AG10803 (cell line): ENCODE measurements at places on chromosomes 11 and 22.

DNA sequence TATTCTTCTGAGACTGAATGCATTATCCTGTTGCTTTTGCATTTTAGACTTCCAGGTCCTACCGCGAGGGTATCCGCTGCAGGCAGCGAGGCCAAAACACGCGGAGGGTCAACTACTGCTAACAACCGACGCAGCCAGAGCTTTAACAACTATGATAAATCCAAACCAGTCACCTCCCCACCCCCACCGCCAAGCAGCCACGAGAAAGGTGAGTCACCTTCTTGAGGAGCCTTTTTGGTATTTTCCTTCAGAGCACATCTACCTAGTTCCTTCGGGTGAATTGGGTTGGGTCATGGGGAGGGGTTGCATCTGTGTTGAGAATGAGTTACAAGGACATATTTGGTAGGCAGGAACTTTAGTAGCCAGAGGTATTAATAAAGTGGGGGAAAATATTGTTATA, 179.8 kb downstream of the NAV2 start:
- DNase-seq, result no peak

GRCh38 chr11:7599209-7599608, 74.1 kb downstream of the CYB5R2 start:
- DNase-seq, result no peak

DNA sequence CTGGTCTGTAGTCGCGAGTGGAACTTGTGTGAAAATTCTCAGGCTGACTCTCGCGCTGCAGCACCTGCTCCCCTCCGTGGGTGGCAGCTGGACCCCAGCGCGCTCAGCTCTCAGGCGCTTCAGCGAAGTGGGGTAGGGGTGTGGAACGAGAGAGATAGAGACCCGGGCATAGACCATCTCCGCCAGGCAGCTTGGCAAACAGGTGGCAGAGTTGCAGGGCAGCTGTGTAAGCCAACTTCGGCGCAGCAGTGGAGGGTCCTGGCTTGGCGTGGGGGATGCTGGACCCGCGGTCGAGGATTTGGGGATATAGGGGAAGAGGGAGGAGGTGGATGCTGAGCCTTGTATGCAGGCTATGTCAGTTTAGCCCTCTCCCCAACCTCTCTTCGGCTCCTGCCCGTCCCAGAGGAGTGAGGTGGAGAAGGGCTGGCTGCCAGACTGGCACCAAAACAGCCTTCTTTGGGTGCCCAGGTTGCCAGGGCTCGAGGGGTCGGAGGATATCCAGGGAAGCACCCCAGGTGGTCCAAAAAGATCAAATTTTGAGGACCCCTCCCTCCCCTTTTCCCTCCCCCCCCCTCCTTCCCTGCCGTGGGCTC, 746 bp upstream of the CALCB start:
- no peak for DNase-seq

GRCh38 chr11:61954851-61955421, 4.8 kb downstream of the BEST1 start:
- DNase-seq, result peak; percentile 89

DNA sequence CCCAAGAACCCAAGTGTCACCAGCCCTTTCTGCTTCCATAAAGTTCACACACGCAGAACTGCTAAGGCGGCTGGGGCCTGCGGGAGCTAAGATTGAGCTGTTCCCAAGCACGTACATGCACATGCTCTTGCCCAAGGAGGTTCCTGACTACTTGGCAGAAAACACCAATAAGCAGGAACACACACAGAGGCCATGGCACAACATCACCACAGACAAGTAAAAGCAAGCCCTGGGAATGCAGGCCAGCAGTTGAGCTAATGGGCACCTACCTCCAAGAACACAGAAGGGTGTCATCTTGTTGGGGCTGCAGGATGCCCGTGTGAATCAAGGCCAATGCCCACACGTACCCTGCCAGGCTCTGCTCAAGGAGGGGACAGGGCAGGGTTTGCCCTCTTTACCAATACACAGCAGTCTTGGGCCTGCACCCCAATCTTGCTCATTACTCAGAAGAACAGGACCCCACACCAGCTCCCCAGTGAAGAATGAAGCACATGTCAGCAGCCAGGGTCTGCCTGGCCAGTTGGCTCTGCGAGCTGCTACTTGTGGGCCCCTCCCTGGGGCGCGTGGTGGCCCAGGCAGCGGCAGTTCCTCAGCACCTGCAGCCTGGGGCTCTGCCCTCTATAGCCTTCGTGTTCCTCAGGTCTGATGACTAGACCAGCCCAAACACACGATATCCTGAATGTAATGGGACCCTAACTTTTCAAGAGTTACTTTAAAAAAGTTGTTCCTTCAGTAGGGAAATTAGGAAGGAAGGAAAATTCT, 32.3 kb upstream of the CYP2D6 start:
- DNase-seq, result no peak

DNA sequence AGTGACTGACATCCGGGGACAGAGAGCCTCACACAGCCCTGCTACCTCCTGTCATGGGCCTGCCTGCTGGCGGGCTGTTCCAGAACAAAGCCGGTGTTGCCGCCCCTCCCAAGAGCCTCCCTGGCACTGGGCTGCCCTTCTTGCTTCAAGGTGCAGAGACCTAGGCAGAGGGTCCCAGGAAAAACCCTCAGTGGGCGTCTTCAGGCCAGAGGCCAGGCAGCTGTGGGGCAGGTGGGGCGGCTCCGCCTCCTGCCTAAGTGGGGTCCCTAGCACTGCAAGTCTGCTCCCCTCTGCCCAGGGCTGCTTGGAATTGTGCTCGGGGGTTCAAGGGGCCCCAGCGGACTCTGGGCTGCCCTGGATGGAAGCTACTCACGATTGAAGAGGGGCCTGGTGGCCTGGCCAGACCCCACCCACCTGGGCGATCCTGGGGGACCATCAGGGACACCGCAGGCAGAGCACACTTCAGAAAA, 20.4 kb upstream of the GNB1L start:
- DNase-seq, result no peak

GRCh38 chr11:128328955-128329551, 258.3 kb downstream of the ETS1 start:
- DNase-seq, result no peak

DNA sequence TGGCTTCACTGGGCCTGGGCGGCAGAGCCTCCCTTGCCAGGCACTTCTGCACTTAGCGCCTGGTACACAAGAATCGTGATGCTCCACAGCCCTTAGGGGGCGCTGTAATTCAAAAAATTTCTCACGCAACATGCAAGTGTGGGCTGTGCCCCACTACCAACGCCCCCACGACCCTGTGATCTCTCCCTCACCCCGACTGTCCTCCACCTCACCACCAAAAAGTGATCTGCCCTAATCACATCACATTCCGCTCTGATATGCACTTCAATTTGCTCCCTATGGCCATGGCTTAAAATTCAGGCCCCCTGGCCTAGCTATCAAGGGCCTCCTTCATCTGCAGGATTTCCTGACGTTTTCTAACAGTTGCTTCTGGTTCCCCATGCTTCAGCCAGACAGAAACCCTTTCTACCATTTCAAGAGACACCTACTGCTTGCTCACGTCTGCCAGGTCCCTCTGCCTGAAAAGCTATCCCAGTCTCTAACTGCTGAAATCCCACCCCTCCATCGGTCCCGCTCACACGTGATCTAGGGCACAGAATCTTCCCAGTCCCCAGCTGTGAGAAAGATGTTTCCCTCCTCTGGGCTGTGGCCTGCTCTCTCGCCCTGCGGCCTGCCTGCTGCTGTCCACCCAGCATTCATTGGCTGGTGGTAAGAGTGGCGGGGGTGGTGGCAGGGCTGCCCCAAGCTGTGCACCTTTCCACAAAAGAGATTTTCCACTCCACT, 27.9 kb upstream of the LRRC32 start:
- no peak for DNase-seq

GRCh38 chr11:128928400-128928799, 14.3 kb downstream of the TP53AIP1 start:
- DNase-seq, result no peak

GRCh38 chr11:96119211-96119610, 195.3 kb upstream of the MTMR2 start:
- no peak for DNase-seq

GRCh38 chr11:69119190-69119589, 36.5 kb upstream of the SMIM38 start:
- DNase-seq, result no peak

DNA sequence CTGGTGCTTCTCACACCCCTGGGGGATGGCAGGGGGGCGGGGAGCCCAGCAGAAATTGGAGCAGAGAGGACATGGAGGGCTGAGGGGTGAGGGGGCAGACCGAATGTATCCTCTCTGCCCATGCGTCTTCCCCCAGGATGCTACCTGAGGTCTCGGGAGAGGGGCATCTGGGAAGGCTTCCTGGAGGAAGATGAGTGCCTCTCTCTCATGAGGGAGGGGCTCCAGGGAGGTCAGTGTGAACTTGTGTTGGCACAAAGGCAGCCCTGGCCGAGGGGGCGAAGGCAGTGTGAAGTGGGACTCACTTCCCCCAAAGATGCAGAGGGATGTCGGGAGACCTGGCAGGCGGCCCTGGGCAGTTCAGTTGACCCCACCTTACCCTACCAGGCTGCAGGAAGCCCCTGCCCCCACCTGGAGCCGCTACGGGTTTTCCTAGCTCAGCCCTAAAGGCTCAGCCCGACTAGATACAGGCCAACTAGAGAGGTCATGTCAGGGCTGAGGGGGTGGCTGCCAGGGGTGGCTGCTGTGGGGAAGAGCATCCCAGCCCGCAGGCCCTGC, 10.4 kb downstream of the ASCL2 start:
- DNase-seq, result no peak
